Activated naive CD4-positive, alpha-beta T cell (primary cell): ENCODE measurements at places on chromosomes 6 and 20.

DNA sequence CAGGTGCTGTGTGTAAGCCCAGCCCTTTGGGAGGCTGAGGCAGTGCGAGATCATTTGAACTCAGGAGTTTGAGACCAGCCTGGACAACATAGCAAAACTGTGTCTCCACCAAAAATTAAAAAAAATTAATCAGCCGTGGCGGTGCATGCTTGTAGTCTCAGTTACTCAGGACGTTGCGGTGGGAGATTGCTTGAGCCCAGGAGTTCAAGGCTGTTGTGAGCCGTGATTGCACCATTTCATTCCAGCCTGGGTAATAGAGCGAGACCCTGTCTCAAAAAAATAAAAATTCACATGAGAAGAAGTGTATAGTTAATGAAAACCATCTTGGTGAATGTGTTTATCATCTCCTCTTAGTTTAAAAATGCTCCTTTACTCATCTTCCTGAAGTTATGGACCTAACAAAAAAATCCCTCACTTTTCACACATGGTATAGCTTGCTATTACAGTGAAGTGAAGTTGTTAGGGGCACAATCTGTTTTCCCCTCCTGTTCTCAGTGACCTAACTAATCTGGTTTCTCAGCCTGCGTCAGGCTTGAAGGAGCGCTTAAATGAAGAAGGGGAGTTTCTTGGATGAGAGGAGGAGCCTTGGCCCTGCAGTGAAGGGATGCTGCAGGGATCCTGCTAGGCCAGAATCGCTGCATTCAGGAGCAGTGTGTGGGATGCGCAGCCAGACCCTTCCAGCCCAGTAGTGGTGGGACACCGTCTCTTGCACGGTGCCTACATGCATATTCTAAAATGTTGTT lies 45.3 kb downstream of the JARID2 start:
- no peak for DNase-seq

GRCh38 chr20:23139524-23139923 lies 53.4 kb upstream of the CD93 start:
- no peak for DNase-seq

GRCh38 chr6:106159531-106159940 lies 73.4 kb downstream of the PRDM1 start:
- no peak for DNase-seq

DNA sequence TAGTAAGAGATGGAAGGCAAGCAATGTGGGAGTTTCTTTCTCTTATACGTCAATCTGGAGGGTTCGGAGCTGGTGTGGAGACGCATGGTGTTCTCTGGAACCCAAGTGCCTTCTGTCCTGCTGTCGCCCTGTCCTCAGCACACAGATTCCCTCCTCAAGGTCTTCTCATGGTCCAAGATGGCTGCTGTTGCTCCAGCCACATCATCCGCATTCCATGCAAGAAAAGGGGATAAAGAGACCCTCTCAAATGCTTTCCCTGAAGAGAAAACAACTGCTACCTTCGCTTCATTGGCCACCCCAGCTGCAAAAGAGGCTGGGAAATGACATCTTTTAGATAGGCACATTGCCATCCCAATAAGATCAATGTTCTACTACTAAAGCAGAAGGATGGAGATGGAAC lies 151.2 kb downstream of the ANKRD60 start:
- no peak for DNase-seq

DNA sequence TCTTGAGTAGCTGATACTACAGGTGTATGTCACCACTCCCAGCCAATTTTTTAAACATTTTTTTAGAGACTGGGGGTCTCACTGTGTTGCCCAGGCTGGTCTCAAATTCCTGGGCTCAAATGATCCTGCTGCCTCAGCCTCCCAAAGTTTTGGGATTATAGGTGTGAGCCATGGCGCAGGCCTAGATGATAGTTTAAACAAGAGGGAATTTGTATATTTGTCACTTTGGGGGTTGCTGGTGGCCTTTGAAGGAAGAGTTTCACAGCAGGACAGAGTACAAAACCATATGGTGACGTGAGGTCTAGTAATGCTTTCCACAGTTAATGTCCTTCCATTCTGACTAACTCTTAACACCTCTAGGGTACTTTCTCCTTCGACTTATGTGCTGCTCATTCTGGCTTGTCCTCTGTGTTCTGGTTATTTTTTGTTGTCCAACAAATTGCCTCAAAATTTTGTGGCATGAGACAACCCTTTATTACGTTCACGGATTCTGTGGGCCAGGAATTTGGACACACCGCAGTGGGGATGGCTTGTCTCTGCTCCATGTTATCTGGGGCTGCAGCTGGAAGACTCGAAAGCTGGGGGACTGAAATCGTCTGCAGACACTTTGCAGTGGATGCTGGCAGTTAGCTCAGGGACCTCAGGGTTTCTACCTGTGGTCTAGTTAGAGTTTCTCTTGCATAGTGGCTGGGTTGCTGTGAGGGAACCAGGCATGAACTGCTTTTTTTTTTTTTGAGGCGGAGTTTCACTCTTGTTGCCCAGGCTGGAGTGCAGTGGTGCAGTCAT lies 23.0 kb upstream of the IER3 start:
- DNase-seq = no peak

- DNase-seq = no peak
Measured at GRCh38 chr20:57712851-57713504, 3.2 kb upstream of the PMEPA1 start.

GRCh38 chr20:19777981-19778380 lies 19.9 kb downstream of the RIN2 start:
- no peak for DNase-seq

- DNase-seq = no peak
Measured at GRCh38 chr20:63121749-63122405, 94.1 kb downstream of the YTHDF1 start.

GRCh38 chr6:31575952-31576685 lies 754 bp downstream of the TNF start:
- no peak for DNase-seq

- no peak for DNase-seq
Measured at GRCh38 chr6:110514818-110515217, 38.4 kb upstream of the SLC22A16 start.

DNA sequence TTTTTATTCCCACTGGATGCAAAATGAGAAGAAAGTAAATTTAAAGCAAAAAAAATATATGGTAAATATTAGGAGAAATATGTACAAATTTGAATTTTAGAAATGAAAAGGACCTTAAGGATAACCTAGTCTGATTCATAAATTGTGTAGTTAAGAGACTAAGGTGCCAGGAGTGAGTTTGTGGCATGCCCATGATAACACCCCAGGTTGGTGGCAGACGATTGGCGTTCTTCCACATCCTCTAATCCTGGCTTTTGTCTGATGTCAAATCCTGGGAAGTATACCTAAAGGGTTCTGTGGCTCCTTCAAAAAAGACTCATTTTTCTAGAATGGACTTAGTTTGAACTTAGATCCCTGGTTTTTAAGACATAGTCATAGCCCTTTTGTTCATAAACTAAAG lies 62.2 kb downstream of the SAMD5 start:
- no peak for DNase-seq

GRCh38 chr6:127793396-127793795 lies 107.5 kb downstream of the THEMIS start:
- DNase-seq = no peak

DNA sequence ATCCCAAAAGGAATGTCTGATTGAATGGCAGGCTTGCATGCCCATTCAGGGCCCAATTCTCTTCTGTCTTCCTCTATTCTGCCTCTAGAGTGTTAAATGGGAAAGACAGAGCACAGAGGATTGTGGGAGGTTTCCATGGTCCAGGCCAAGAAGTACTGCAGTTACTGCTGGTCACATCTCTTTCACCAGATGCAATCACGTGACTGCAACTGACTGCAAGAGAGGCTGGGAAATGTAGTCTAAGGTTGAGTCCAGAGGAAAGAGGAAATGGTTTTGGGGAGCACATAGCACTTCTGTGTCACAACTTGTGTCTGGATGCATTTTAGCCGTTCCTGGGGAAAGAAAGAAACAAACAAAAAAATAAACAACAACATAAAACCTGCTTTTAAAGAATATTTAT lies 336.4 kb upstream of the BTBD3 start:
- DNase-seq = no peak

GRCh38 chr6:122792766-122793165 lies 3.7 kb downstream of the SMPDL3A start:
- DNase-seq = no peak

- no peak for DNase-seq
Measured at GRCh38 chr6:87789198-87789899, 87.3 kb upstream of the AKIRIN2 start.

GRCh38 chr6:74113901-74114300 lies 417.9 kb downstream of the CD109 start:
- DNase-seq = no peak

DNA sequence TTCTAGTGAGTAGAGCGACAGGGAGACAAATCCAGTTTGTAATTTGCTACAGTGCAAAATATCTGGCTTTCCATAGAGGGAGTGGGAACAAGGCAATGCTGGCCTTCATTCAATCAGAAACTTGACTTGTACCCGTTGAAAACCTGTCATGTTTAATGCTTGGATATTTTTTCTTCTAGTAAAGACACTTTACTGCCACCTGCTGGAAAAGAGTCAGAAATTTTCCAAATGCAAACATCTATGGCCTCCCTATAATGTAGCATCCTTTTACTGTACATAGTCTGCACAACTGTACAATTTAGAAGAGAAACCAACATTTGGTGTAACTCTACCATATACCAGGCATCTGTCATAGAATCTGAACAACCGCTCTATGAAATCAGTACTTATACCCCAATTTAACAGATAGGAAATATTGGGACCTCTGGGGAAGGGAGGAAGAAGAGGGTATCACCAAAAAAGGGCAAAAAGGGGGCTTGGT lies 16.7 kb upstream of the TBC1D20 start:
- no peak for DNase-seq

DNA sequence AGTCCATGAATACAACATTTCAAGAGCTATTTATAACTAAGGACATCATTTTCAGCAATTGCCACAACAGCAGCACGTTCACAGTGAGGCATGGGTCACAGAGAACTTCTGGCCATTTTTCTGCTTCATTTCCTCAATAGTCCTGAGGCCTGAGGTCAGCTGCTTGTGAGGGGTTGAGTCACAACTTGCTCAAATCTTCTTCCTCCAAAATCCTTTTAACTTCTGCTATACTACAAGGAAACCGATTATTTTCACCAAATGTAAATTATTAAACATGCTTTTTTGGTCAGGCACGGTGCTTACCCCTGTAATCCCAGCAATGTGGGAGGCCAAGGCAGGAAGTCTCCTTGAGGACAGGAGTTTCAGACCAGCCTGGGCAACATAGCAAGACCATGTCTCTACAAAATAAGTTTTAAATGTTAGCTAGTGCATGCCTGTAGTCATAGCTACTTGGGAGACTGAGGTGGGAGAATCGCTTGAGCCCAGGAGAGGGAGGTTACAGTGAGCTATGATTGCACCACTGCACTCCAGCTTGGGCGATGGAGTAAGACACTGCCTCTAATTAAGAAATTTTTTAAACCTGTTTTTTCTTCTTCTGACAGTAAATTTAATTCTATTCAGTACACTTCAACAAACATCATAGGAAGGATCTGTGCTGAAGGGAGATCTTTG lies 11.1 kb upstream of the SLC16A10 start:
- no peak for DNase-seq

DNA sequence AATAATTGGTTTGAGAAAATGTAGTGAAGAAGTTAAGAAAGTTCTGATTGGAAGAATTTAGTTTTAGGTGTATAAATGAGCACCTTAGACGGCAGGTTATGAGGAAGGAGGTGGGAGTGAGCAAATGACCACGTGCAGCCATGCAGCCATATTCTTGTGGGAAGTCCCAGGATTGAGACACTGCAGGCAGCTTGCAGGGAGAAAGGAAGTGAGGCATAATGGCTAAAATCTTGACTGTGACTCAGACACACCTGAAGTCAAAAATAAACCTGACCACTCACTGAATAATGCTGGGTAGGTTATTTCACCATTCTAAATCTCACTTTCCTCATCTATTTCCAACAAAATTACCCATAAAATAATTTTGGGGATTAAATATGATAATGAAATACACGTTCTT lies 16.6 kb downstream of the DSE start:
- no peak for DNase-seq

- DNase-seq = no peak
Measured at GRCh38 chr20:25675161-25675560, 21.5 kb downstream of the ZNF337 start.

DNA sequence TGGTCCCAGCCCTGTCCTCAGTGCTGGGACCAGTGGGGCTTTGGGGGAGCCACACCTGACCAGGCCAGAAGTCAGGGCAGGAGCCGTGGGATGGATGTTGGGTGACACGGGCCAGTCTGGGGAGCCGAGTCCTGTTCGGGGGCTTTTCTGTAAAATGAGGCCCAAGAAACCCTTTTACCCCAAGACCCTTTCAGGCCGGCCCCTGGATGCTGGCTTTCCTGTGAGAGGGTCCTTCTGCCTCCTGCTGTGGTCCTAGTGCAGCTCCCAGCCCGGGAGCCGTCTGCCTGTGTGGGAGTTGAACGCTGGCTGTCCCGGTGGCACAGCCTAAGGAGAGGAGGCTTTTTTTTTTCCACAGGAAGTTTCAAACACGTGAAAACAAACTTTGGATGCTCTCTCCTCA lies 123.2 kb downstream of the TMEM242 start:
- no peak for DNase-seq

GRCh38 chr6:25971187-25971821 lies 8.7 kb downstream of the TRIM38 start:
- no peak for DNase-seq

DNA sequence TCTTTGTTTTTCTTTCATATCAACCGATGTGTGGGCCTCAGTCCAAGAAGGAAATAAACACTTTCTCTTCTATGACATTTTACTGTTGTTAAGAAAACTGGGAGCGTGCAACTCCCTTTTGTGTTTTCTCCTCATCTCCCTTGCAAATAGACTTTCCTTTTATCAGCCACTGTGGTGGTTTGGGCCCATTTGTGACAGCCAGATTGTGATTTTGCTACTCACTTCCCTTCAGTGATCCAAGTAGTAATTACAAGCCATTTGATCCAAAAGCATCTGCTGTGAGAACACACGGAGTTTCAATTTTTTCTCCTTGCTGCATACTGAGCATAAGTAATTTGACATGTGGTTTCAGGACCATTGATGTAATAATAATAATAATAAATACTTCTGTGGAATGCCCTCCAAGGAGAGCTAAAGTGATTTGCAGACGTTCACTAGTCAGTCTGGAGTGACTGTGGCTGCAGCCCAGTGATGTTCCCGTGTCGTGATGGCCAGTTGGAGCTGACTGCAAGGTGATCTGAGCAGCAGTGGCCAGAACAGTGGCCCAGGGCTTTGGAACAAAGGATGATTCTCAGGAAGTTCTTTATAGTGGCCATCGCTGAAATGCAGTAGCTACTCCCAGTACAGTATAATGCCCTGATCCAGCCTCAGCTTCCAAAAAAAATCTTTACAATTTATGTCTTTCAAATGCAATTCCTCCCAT lies 91.9 kb upstream of the CLDN20 start:
- DNase-seq = no peak
